H1 (cell line): ENCODE measurements at places on chromosomes 5 and 9. TPM values are rescaled to one million over a fixed set of nuclear protein-coding genes. Genes with fewer than 3 reads are reported as not detected.

Gene TRIM14
- 18.7 and 19.4 TPM in 2 replicates for total RNA-seq

Gene EIF4E1B
- 0.63 and 0.97 TPM in 2 replicates for total RNA-seq

Gene CARD9
- 0.88 and 1.1 TPM in 2 replicates for total RNA-seq

DNA sequence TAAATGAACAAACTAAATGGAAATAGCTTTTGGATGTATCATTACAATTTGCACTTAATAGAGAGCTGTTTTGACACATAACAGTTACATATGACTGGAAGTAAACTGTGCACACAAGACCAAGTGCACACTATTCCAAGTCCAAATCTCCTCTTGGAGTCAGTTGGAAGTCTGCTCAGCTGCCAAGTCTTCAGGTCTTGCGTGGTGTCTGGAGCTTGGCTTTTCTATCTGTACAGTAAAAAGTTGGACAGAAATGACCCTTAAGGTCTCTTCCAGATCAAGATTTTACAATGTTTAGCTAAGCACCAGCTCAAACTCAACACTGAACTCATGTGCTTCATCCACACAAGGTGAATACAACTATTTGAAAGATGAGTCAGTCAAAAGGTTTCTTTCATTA lies 456.9 kb downstream of the RASEF start:
- no peaks in the 10 kb centered on the region for H3K36me3 ChIP-seq
- H3K4me3 ChIP-seq = no peak overlapping the region
- no peaks in the 10 kb centered on the region for H3K27me3 ChIP-seq

DNA sequence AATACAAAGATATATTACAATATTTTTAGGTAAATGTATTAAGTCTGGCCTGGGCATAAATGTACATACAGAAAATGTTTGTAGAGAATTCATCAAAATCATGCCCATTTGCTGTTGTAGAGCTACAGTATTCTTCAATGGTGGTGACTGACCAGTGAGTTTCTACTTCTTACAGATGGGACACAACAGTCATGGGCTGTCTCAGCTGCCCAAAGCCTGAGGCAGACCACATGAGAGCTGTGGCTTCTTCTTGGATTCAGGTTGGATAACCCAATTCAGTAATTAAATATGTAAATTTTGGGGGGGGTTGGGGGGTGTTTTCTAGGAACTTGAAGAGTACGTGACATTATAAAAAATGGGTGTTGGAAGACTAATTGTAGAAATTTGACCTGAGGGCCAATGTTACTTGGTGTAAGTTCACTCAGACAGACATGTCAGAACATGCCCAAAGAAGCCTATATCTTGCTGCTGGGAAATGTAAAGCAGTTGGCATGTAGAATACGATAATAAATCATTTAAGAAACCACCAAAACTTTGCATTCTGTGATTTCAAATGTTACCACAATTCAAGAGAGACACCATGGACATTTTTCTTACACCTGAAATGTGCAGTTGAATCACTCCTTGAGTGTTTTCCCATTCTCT lies 17.9 kb downstream of the STARD4 start:
- DNase-seq = no peak
- H3K4me1 ChIP-seq = no peaks in the 10 kb centered on the region
- peak overlapping the region; percentile 60; the same call in 1 of the 2 replicates for H3K27ac ChIP-seq
- no peak overlapping the region for H3K4me3 ChIP-seq
- H3K36me3 ChIP-seq = peaks cover 39% of the 10 kb centered on the region; the same call in 1 of the 2 replicates

DNA sequence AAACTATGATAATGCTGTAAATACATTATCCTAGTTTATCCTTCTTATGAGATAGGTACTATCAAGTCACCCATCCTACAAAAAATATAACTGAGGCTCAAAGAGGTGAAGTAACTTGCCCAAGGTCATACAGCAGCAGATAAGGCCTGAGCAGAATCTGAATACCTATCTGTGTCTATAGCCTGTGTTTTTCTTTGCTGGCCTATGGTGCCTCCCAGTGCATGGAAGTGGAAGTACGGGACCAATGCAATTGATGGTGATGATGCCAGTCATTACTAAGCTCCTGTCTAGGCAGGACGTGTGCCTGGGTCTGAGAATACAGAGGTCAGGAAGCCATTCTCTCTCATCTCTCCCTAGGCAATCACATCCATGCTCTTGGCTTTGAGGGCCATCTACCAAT lies 67.8 kb downstream of the FAT2 start:
- H3K36me3 ChIP-seq = no peaks in the 10 kb centered on the region
- no peak overlapping the region for H3K27ac ChIP-seq
- no peak overlapping the region for H3K4me3 ChIP-seq
- peak; percentile 15 for DNase-seq
- no peaks in the 10 kb centered on the region for H3K27me3 ChIP-seq

GRCh38 chr5:81136557-81136956 lies 96.6 kb upstream of the CKMT2 start:
- no peaks in the 10 kb centered on the region for H3K27me3 ChIP-seq
- no peaks in the 10 kb centered on the region for H3K36me3 ChIP-seq
- H3K4me3 ChIP-seq = no peak overlapping the region
- no peak overlapping the region for H3K27ac ChIP-seq
- H3K4me1 ChIP-seq = no peaks in the 10 kb centered on the region
- DNase-seq = no peak

DNA sequence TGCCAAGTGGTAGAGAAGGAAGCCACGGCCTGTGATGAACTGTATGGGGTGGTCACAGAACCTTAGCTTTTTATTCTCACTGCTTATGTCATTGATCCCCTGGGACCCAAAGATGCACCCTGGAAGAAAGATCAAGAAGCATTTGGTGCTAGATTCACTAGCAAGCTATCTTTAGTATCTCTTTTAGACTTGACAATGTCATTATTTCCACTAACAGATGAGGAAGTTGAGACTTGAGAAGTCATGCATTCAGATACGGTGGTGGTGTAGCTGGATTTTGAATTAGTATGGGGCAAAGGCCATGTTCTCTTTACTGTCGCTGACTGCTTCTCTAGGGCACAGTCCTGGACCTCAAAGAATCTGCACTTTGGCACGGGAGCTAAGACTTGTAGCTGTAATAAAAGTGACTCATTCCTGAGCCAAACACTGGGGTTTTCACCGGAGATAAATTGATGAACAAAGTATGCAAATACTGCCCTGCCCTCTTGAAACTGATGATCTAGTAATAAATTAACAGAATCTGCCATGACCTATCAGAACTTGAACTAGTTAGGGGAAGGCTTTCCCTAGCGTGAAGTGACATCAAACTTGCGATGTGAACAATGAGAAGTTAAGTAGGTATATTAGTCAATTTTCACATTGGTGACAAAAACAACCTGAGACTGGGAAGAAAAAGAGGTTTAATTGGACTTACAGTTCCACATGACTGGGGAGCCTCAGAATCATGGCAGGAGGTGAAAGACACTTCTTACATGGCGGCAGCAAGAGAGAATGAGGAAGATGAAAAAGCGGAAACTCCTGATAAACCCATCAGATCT lies 5.4 kb downstream of the GDA start:
- no peaks in the 10 kb centered on the region for H3K4me1 ChIP-seq
- no peak for DNase-seq
- H3K27me3 ChIP-seq = peaks cover 15% of the 10 kb centered on the region
- no peak overlapping the region for H3K27ac ChIP-seq
- H3K36me3 ChIP-seq = no peaks in the 10 kb centered on the region
- no peak overlapping the region for H3K4me3 ChIP-seq

- H3K4me3 ChIP-seq = no peak overlapping the region
- no peak for DNase-seq
- H3K4me1 ChIP-seq = no peaks in the 10 kb centered on the region
- H3K36me3 ChIP-seq = no peaks in the 10 kb centered on the region
- no peak overlapping the region for H3K27ac ChIP-seq
- no peaks in the 10 kb centered on the region for H3K27me3 ChIP-seq
These were observed 56.0 kb upstream of the ZNF354A start for GRCh38 chr5:178786417-178786816.

DNA sequence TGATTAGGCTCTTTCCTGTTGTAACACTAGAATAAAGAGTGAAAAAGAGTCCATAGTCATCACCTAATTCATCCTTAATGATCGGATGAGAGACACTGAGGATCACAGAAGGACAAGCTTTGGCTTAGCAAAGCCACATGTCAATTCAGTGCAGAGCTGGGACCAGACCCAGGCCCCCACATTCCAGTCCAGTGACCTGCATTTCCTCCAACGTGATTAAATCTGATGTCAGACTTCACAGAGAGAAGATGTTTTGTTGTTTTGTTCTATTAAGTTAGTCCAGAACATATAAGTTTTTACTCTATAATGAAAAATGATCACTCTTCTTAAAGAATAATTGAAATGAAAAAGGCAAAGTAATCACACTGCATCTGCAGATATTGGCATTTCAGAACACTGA lies 377.9 kb upstream of the PAPPA start:
- no peaks in the 10 kb centered on the region for H3K27me3 ChIP-seq
- no peaks in the 10 kb centered on the region for H3K4me1 ChIP-seq
- H3K36me3 ChIP-seq = no peaks in the 10 kb centered on the region
- no peak overlapping the region for H3K4me3 ChIP-seq
- no peak overlapping the region for H3K27ac ChIP-seq

DNA sequence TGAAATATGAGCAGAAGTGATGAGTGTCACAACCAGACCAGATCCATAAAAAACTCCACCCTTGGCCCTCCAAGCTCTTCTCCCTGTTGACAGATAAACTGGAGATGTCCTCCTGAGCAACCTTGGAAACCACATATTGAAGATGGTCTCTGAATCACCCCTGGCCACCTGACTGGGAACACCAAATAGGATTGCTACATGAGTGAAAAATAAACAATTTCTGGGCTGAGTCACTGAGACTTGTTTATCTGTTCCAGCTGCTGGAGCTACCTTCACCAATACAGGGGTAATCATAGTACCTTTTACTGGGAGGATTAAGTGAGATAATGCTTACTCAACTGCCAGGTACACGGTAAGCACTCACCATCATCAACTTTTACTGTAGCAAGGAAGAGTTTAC lies 53.3 kb downstream of the PCA3 start:
- no peak overlapping the region for H3K4me3 ChIP-seq
- no peak for DNase-seq
- no peaks in the 10 kb centered on the region for H3K27me3 ChIP-seq
- H3K36me3 ChIP-seq = no peaks in the 10 kb centered on the region; the same call in 1 of the 2 replicates
- no peaks in the 10 kb centered on the region for H3K4me1 ChIP-seq
- no peak overlapping the region for H3K27ac ChIP-seq

DNA sequence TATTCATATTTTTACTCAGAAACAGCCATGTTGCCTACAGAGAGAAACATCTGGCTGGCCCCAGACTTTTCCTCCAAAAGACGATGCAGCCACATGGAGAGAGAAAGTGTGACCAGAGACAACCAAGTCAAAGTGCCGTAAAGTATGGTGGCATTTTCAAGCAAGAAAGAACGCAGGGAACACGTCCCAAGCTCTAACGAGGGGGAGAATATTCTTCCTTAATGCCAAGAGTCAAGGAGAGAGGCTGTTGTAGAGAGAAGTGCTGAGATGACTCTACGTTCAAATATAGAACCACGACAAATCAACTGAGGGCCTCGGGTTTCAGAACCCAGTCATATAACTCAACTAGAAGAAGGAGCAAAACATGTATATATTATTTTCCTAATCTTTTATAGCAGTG lies 55.9 kb downstream of the FNBP1 start:
- H3K27ac ChIP-seq = no peak overlapping the region
- no peaks in the 10 kb centered on the region for H3K27me3 ChIP-seq
- H3K4me3 ChIP-seq = no peak overlapping the region
- no peaks in the 10 kb centered on the region for H3K36me3 ChIP-seq
